ENCODE measurements at places on chromosomes 6 and 20.

GRCh38 chr6:105728995-105729394 lies 326.1 kb upstream of the PREP start:
- no peak for DNase-seq

- peak; percentile 54 for DNase-seq
Measured at GRCh38 chr20:46070215-46070900, 19.4 kb downstream of the NCOA5 start.

GRCh38 chr20:41011551-41012067 lies 17.0 kb upstream of the TOP1 start:
- DNase-seq: no peak

GRCh38 chr20:50146732-50147662 lies 6.5 kb downstream of the PEDS1 start:
- no peak for DNase-seq

DNA sequence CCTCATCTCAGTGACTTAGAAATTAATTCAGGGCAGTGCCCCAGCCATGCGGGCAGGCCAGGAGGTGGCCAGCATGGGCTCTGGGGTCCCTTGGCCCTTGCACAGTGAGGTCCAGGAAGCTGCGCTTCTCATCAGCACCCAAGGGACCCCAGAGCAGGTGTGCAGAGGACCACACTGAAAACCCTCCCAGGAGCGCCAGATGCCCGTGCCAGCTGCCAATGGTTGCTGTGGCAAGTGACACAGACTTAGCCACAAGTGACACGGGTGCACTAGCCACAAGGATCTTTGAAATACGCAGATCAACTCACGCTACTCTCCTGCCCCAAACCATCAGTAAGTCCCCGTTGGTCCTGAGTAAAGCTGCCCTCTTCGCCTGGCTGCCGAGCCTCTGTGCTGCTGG lies 88.1 kb downstream of the ERMARD start:
- no peak for DNase-seq

DNA sequence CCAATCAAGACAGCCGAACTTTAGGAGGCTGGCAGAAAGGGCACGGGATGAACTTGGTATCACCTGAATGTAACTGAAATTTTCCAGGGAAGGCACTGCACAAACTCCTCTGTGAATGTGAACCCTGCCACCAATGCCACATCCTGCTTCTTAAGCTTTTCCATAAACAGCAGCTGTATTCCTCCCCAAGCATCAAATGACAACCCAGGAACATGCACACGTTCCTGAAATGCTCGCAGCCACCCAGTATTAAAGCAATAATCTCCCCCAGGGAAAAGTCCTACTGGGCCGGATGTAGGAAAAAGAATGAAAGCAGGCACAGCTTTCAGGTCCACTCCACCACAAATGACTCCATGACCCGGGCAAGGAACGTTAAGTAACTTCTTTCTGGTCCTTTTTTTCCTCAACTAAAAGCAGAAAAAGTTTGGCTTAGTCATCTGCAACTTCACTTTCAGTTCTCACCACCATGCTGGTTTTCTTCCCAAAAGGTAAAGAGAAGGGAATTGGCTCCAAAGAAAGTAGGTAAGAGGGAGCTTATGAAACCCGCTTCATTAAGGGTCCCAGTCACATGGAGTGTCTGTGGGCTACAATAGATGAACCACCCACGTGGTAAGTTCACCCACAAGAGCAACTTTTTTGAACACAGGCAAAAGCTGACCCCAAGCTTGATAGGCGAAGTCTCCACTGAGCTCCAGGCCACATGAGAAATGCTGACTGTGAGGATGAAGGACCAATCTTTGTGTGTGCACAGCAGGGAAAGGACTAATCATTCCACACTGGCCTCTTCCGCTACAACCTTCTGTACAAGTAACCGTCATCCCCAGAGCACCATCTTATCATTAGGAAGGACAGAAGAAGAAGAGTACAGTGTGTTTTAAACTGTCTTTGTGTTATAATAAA lies 90.1 kb downstream of the HIVEP2 start:
- DNase-seq: no peak

GRCh38 chr6:37449984-37450383 lies 17.0 kb downstream of the CMTR1 start:
- DNase-seq: no peak

- no peak for DNase-seq
Measured at GRCh38 chr6:113888493-113888892, 31.3 kb downstream of the MARCKS start.

DNA sequence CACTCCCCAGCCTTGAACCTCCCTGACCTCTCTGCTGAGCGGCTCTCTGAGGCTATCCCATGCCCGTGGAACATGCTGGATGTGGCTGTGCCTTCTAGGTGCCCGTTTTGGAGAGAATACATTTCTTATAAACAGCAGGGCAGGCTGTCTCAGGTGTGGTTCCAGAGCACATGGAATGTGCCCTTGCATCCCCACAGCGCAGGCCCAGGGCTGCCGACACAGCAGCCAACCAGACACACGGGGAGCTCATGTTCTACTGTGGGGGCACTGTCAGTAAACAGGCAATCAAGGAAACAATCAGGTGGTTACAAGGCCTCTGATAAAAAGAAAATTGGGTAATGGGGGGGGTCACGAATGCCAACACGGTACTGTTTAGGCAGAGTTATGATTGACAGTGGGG lies 30.8 kb downstream of the FOXC1 start:
- no peak for DNase-seq
